Activated CD4-positive, CD25-positive, alpha-beta regulatory T cell (primary cell): ENCODE measurements at places on chromosomes 6 and 20.

GRCh38 chr6:41066867-41067304 lies 5.3 kb downstream of the OARD1 start:
- DNase-seq: peak; percentile 31

GRCh38 chr6:727856-728255 lies 34.9 kb upstream of the EXOC2 start:
- DNase-seq: no peak

- DNase-seq: no peak
These were observed 71.2 kb downstream of the SIM1 start for GRCh38 chr6:100393493-100393892.

GRCh38 chr20:61937146-61937962 lies 128.3 kb downstream of the TAF4 start:
- DNase-seq: no peak

- no peak for DNase-seq
These were observed 2.8 kb downstream of the SNRPB2 start for GRCh38 chr20:16732506-16733152.

DNA sequence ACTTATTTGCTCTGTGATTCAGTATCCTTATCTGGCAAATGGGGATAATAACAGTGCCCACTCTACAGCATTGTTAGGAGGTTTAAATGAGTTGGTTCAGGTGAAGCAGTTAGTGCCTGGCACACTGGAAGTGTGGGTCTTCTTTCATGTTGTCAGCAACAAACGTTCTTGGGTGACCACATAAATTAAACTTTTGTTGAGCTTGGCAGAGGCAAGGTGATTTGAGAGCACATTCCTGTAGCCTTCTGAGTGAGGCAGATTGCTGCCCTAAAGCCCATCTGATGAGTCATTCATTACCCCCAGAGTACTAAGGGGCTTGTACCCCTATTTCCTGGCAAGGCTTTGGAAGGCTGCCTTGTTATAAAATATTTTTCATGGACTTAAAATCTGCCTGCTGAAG lies 25.8 kb downstream of the SEC23B start:
- no peak for DNase-seq

GRCh38 chr6:110741517-110741916 lies 73.8 kb downstream of the CDK19 start:
- no peak for DNase-seq

- DNase-seq: no peak
These were observed 1.0 kb upstream of the TGM6 start for GRCh38 chr20:2379511-2380229.

GRCh38 chr20:62511300-62511914 lies 35.6 kb upstream of the GATA5 start:
- DNase-seq: no peak

- no peak for DNase-seq
These were observed 1370.3 kb upstream of the CITED2 start for GRCh38 chr6:140744659-140745320.
